ENCODE measurements at places on chromosomes 11 and 22.

GRCh38 chr22:31436132-31436531, 36.7 kb downstream of the DRG1 start:
- no peak for DNase-seq

- DNase-seq = peak; percentile 83
Measured at GRCh38 chr22:37186228-37186996, 1.6 kb downstream of the C1QTNF6 start.

DNA sequence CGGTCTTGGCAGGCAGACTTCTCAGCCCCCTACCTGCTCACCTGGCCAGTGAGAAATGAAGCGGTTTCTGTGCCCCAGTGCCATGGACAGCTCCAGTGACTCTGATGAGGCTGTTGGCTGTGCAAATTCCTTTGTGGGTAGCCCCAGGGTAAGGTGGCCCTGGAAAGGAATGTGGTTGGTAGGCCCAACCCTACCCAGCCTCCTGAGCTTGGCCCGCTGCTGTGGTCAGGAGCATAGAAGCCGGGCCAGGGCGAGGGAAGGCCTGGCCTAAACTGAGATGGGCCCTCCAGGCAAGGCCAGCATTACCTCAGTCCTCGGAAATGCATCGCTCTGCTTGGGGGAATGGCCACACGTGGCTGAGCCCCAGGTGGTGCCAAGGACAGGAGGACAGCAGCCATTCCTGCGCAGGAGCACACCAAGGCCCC, 16.9 kb downstream of the DAGLA start:
- DNase-seq = peak; percentile 49

DNA sequence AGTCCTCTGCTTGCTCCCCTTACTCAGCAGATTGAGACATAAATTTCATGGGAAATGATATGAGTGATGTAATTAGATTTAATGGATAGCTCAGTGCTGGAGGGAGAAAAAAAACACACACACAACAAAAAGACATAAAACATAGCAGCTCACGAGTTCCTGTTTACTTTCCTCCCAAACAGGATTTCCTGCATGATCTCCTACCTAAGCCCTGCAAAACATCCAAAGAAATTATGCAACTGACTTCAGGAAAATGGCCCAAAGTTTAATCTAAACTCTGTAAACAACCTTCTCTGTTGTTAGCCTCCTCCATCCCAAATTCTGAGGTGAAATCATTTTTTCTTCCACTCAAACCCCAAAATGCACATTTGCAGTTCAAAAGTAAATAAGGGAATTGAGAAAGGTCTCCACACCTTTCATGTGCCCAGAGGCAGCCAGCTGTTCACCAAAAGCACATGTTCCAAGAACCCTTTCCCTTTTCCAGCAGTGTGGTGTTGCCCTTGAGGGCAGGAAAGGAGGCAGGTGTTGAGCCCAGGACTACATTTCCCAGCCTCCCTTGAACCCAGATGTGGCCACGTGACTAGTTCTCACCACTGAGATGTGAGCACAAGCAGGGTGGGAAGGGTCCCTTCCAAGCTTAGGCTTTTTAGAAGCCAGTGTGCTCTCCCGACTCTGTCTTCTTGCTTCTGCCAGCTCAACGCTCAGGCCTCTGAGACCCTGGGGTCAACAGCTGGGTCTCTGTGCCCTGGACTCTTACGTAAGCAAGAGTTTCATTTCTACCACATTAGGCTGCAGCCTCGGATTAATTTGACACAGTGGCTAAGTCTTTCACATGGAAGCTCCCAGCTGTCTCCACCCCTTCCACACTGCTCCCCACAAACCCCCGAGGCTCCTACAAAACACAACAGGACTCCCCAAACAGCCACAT, 301.2 kb downstream of the CTTN start:
- DNase-seq = no peak

DNA sequence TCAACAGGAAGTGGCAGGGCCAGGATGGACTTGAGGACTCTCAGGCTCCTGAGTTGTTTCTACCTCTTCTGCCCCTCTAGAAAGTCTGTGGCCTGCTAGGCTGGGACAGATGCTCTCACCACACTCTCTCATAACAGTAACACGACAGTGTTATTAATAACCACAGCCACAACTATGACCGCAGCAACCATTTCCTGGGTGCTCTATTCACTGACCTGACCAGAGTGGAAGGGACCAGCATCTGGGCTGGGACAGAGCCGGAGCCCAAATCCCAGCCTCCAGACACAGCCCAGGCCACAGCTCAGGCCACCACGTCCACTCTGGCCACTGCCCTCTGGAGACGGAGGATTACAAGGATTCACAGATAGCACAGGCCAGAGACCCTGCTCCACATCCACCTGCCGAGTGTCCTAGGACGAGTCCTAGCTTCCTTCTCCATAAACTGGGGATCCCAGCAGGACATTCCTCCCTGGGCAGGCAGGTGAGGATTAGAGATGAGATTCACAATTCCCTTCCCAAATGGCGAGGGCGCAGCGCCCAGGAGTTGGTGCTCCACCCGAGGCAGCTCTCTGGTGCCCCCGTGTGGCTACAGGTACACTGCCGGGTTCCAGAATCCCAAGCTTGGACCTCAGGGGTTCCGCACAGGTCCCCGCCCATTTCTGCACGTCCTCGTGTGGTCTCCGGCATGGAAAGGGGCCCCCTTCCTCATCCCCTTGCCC, 7.1 kb downstream of the PNPLA5 start:
- peak; percentile 56 for DNase-seq

GRCh38 chr22:19448076-19448607, 631 bp upstream of the C22orf39 start:
- peak; percentile 59 for DNase-seq

GRCh38 chr11:36164506-36165250, 124.5 kb downstream of the COMMD9 start:
- peak; percentile 8 for DNase-seq
